Astrocyte (in vitro differentiated cells and primary cell): ENCODE measurements at places on chromosomes 2 and 18.

DNA sequence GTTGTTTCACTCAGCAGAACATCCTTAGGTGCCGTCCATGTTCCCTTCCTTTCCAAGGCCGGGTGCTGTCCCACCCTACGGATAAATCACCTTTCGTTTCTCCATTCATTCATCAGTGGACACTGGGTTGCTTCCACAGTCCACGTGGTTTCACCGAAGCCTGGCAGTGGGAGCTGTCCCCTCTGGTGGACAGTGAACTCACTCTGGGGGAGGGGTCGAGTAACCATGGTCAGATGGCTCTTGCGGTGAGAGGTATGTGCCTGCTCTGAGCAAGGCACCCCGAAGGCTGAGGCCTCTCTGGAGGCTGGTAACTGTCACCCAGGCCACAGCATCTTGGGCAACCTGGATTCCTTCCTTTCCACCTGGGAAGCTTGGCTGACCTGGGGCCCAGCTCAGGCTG is 61.5 kb upstream of the TWIST2 start:
- DNase-seq: no peak

DNA sequence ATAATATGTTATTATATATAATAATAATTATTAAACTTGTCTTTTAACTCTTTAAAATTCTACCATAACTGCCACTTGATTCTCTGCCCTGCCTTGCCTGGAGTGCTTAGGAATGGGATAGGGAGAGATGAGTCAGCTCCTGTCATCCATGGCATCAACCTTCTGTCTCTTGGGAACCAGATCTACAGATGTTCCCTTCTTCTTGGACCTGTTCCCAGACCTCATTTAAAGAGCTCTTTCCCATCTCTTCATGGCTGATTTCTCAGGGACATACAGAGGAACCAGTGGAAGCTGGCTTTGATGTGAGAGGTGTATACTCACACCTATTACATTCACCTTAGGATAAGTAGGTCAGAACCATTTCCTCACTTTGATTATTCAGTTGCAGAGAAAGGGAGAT is 155.3 kb upstream of the MYO3B start:
- peak; percentile 47 for DNase-seq

GRCh38 chr2:219634951-219635751 is 7.7 kb downstream of the SLC4A3 start:
- no peak for DNase-seq

GRCh38 chr2:238339814-238340213 is 19.5 kb downstream of the TRAF3IP1 start:
- no peak for DNase-seq

GRCh38 chr2:119435081-119435952 is 3.7 kb downstream of the TMEM37 start:
- DNase-seq: no peak
